ENCODE measurements at places on chromosomes 1 and 21. TPM values are rescaled to one million over a fixed set of nuclear protein-coding genes. Genes with fewer than 3 reads are reported as not detected.
A peak's percentile ranks its signal among the peaks of the same experiment; 100 is the strongest.

- DNase-seq, result peak; percentile 53
Observed at GRCh38 chr1:193462629-193463320, 276.4 kb upstream of the B3GALT2 start.

DNA sequence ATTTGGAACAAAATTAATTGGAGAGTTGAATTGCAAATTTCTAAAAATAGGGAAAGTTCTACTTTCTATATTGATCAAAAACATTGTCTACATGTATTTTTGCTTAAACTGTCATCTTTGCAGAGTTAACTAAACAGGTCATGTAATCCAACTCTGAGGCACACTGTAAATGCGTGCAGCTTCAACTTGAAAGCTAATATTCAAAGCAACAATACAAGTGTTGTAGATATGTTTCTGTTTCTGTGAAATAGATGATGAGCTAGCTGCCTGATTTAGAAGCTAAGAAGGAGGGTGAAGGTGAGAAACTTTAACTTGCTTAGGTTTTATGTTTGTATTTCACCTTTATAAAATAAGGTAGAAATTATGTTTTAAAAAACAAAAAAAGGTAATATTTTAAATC lies 77.2 kb downstream of the IVNS1ABP start:
- DNase-seq, result no peak

GRCh38 chr21:26168371-26168770 lies 2.2 kb downstream of the APP start:
- no peak for DNase-seq

- DNase-seq, result no peak
Observed at GRCh38 chr1:172135978-172136610, 284.4 kb upstream of the C1orf105 start.

DNA sequence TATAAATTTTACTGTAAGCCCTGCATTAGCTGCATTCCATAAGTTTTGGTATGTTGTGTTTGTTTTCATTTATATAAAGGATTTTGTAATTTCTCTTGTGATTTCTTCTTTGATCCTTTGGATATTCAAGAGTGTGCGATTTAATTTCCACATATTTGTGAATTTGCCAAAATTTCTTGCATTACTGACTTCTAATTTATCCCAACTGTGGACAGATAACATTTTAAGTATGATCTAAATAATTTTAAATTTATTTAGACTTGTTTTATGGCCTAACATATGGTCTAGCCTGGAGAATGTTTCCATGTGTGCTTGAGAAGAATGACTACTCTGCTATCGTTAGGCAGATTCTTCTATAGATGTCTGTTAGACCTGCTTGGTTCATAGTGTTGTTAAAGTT lies 23.2 kb downstream of the RPE65 start:
- no peak for DNase-seq

TRAPPC10 gene
- 40.3 TPM for total RNA-seq

PPIAL4G gene
- not detected for total RNA-seq

VSIG8 gene
- not detected for total RNA-seq

GJA4 gene
- total RNA-seq, result not detected

PTPRC gene
- total RNA-seq, result 367 TPM

Data from Karpas-422 (cell line).